Daoy (cell line): ENCODE measurements at places on chromosomes 6 and 20. TPM values are rescaled to one million over a fixed set of nuclear protein-coding genes. Genes with fewer than 3 reads are reported as not detected.

BLCAP gene
- total RNA-seq, result 29.1 and 32.6 TPM in 2 replicates

SGK2 gene
- total RNA-seq, result 0.06 TPM in 1 of 2 replicates, not detected in the other

RSPH9 gene
- total RNA-seq, result not detected in 2 replicates

PTPRT gene
- total RNA-seq, result not detected in 2 replicates

DNA sequence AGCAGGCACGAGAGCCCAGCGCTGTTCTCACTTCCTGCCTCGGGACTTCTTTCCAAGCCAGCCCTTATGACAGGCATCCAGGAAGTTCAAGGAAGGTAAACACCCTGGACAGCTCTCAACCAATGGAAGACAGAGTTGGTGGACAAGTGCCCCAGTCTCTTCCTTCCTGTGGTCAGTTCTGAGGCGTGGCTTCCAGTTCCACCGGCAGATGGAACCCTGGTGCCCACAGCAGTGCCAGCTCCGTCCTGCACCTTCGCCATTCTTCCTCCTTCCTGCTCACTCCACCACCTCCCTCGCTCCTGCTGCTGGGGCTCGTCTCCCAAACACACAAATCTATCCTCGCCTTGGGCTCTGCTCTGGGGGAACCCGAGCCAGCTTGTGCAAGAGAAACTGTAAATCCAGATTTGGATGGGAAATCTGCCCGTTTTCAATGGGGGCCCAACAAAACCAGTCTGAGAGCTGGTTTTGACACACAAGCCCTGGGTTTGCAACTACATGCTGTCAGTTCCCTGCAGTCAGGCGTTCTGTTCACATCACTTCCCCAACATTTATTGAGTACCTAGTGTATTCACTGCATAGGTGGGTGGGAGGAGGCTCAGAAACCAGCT, 162.7 kb downstream of the GRM4 start:
- DNase-seq, result peak; percentile 59

- no peak for DNase-seq
Observed at GRCh38 chr6:2203264-2203663, 42.1 kb downstream of the GMDS start.

DNA sequence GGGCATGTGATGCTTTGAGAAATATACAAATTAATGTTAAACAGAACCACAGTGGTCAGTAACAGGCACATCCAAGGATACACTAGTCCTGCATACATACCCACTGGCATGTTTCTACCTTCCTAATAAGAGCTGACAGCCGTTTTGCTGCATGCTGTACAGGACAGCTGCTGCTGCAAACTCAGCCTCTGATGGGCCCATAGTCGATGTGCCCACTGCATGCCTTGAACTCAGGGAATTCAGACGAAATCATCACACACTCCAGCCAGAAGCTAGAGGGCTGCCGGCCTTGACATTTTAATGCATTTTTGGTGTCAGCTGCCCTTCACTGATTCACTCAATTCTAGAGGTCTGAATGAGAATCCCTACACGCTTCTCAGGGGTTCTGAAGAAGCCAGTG, 29.3 kb downstream of the FKBP1A start:
- DNase-seq, result no peak

- DNase-seq, result no peak
Observed at GRCh38 chr20:16433293-16433580, 140.0 kb downstream of the KIF16B start.

- DNase-seq, result no peak
Observed at GRCh38 chr6:36781669-36782068, 57.6 kb downstream of the CPNE5 start.

DNA sequence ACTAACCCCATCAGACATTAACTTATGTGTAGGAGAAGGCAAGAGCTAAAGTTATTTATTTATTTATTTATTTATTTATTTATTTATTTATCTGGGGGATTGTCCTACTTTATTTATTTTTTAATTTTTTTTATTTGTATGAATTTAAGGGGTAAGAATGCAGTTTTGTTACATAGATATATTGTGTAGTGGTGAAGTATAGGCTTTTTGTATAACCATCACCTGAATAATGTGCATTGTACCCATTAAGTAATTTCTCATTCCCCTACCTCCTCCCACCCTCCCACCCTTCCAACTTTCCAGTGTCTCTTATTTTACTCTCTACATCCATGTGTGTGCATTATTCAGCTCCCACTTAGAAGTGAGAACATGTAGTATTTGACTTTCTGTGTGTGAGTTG, 51.6 kb downstream of the SPTLC3 start:
- no peak for DNase-seq

GRCh38 chr20:44738813-44739477, 6.7 kb upstream of the KCNK15 start:
- DNase-seq, result peak; percentile 77

DNA sequence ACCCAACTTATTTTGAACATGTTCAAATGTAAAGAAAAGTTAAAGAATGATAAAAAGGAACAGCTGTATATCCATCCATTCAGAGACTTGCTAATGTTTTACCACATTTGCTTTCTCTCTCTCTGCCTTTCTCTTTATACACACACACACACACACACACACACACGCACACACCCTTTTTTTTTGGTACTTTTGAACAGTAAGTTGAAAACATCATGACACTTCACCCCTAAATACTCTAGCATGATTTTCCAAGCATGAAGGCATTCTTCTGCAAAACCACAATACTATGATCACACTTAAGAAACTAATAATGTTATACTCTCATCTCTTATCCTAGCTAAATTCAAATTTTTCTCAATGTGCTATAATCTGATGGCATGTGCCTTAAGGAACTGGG, 192.3 kb downstream of the UTRN start:
- no peak for DNase-seq

DNA sequence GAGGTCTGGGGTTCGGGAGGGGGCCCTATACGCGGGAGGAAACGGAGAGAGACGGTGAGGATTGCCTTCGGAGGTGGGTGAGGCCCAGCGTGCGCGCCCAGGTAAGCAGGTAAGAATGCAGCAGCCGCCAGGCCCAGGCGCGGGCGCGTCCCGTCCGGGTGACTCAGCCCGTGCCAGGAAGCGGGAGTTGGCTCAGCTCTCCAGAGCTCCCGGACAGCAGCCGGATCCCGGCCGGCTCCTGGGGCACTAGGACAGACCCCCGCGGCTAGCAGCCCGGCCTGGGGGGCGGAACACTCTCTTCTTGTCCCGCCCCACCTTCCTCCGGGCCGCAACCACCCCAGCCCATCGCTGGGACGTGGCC, 1.5 kb upstream of the MDFI start:
- DNase-seq, result peak; percentile 81

DNA sequence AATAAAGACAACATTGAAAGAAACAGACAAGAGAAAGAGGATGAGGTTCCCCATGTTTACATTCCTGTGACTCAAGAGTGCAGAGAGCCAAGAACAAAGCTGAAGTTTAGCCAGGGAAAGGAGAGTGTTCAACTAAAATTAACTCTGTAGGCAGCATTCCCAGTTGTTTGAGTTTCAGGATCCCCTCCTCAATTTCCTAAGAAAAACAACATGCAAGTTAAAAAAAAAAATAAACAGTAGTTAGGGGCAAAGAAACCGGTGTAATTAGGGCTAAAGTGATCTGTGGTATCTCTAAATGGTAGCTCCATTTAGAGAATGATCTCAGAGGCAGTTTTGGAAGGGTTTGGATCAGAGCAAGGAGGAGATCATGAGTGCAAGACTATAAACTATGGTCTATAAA, 30.9 kb upstream of the RAB23 start:
- no peak for DNase-seq

GRCh38 chr20:33675136-33675959, 1.1 kb upstream of the NECAB3 start:
- no peak for DNase-seq

- peak; percentile 33 for DNase-seq
Observed at GRCh38 chr6:111210194-111210728, 123.0 kb downstream of the SLC16A10 start.
